ENCODE measurements at places on chromosomes 6 and 20.

DNA sequence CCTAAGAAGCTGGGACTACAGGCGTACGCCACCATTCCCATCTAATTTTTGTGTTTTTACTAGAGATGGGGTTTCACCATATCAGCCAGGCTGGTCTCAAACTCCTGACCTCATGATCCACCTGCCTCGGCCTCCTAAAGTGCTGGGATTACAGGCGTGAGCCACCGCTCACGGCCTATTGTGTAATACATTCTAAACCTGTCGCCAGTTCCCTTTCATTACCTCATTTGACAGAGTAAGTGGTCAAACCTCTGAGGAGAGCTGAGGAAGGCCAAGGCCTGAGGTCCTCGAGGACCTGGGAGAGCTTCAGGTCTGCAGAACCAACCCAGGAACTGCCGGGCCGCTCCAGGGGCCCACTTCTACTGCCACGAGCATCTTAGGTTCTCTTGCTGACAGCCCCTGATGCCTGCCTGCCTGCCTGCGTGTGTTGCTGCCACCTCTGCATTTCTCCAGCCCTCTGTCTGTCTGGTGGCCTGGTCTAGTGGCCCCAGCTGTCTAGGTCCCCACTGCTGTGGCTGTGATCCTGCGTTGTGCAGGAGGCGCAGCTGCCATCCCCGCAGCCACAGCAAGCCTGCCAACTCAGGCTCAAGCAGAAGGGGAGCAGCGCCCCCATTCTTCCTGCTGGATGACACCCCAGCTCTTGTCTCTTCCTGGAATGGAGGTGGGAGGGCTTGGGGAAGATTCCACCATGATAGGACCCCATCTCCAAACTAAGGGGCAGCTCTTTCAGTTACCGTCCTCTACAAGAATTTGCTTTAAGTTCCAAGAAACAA is 45.3 kb downstream of the PRR18 start:
- no peak for DNase-seq

GRCh38 chr6:144664281-144664680 is 379.1 kb downstream of the UTRN start:
- DNase-seq: no peak

- no peak for DNase-seq
These were observed 41.7 kb upstream of the AIG1 start for GRCh38 chr6:143018955-143019354.

- no peak for DNase-seq
These were observed 62.9 kb downstream of the SSR1 start for GRCh38 chr6:7249946-7250643.

DNA sequence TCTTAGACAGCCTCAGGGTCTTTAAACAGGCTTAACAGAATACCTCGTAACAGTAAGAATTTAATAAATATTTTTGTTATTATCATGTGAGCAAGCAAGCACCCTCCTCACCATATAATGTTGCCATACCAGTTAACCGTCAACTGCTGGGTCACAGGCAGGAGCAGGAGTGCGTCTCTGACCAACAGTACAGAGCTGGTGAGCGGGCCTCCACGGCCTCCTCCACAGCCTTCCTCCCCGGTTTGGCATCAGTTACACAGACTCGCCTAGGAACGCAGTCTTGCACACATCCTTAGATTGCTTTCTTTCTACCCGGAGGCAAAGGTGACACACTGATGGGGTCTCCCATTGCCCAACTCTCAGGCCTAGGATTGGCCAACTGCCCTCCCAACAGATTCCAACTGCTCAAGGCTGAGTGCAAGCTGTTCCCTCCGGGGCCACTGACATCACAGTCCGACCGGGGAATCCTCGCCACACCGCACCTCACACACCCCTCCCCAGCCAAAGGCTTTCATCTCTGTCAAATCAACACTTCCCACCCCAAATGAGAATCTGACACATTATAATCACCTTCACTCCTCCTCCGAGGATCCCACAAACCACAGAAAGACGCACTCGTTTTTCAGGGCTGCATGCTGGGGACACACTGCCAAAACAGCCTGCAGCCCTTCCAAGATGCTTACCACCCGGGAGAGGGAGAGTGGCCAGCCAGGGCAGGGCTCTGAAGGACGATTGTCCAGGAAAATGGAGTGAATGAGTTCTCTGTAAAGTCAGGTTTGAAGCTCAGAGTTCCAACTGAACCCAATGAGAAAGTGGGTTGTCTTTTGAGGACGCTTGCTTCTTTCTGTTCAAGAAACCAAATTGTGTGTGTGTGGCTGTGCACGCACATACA is 63.2 kb downstream of the PDE10A start:
- DNase-seq: no peak

DNA sequence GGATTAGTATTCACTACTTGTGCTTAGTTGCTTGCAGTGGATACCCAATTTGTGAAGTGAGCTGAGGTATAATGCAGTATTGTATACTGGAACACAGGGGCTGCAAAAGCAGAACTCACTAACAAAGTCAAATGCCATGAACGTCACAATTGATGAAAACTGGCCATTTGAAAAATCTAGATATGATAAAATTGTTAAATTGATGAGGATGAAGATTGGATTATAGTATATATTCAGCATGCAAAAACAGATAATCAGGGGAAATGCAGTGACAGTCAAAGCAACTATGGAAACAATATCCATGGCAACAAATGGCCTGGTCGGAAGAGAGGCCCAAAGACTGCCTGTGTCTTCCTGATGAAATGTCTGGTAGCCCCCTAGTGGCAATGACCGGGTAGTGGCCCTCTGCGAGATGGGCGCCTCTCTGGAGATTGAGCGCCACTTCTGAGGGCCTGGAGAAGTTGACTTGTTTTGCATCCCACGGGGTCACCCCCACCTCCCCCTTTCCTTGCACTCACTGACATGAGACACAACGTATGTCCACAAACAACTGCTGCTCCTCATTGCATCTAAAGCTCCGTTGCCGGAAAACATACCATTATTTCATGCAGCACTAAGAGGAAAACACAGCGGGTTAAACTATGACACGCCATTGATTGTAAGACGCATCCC is 43.6 kb downstream of the C6orf15 start:
- DNase-seq: peak; percentile 88

DNA sequence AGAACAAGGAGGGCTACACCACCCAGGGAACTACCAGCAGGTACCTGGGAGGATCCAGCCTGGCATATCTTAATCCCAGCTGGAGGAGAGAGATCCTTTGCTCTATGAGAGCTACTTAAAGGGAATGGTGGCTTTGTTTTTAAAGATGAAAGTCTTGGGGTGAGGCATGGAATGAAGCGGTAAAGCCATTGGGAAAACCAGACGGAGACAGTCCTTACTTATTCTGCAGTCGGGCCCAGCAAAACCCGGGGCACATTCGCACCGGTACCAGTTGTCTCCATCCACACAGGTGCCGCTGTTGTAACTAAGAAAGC is 30.3 kb downstream of the JAG1 start:
- DNase-seq: no peak

- DNase-seq: no peak
These were observed 7.7 kb upstream of the LRRN4 start for GRCh38 chr20:6061544-6061943.
